ENCODE measurements at places on chromosomes 5 and 9. TPM values are rescaled to one million over a fixed set of nuclear protein-coding genes. Genes with fewer than 3 reads are reported as not detected.
A peak's percentile ranks its signal among the peaks of the same experiment; 100 is the strongest.

The SPINK6 gene
- not detected for total RNA-seq

DNA sequence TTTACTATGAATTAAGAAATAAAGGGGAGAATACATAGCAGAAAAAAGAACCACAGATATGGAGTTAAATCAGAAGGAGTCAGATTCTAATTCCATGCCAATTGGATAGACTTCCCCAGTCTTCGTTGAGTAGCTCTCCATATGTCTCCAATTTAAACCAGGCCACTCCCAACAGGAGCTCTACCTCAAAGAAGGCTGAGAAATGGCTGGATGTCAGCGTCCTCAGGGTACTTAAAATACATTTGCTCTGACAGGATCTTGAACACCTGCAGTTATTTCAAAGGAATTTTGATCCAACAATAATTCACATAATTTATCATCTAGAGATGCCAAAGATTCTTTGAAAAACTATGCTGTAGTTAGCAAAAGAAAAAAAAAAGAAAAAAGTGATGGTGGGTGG is 133.9 kb upstream of the FBN2 start:
- H3K36me3 ChIP-seq: no peaks in the 10 kb centered on the region
- H3K27me3 ChIP-seq: peaks cover 9% of the 10 kb centered on the region
- no peak overlapping the region for H3K27ac ChIP-seq
- no peak overlapping the region for H3K4me3 ChIP-seq
- H3K4me1 ChIP-seq: no peaks in the 10 kb centered on the region

DNA sequence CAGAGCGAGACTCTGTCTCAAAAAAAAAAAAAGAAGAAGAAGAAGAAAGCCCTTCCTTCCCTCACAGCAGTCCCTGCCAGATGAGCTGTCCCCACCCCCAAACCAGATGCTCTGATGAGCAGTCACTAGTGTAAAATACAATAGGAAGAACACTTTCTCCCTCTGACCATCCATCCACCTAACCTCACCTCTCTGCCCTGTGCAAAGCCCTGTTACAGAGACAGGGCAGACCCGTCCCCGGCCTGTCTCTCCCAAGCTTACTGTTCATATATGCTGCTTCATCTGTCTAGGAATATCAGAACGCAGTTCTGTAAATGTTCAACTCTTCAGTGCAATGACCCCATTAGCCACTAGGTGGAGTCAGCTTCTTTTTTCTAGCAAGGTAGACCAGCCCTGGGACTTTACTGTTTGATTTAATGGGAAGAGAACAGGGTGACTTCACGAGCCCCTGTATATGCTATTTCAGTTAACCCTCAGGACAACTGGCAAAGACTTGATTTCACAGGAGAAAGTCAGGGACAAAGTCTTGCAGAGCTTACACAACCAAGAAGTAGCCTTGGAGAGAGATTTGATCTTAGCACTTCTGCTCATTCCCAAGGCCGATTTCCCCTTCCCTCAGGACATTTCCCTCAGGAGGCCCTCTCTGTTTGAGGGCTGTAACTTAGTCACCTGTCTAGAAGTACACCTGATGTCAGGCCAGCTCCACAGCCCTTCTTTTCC is 14.9 kb upstream of the FGFR4 start:
- H3K27ac ChIP-seq: no peak overlapping the region
- H3K4me3 ChIP-seq: no peak overlapping the region
- H3K27me3 ChIP-seq: no peaks in the 10 kb centered on the region
- peaks cover 11% of the 10 kb centered on the region for H3K36me3 ChIP-seq

The SPATA6L gene
- total RNA-seq: 0.30 TPM

DNA sequence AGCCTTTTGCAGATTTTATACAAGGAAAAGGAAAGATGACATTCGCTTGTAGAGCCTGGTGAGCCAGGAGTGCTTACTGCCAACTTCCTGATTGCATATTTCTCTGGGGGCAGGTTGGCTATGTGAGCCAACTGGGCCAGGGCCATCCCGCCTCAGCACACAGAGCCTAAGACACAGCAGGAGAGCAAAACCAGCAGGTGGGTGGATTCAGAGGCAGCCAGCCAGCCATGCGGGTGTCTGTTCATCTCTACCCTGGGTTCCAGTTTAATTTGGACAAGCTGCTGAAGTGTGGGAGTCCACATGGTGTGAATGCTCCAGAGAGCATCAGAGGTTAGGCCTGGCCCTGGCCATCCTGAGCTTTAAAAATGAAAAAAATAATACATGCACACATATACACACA is 291.4 kb downstream of the ARHGEF28 start:
- H3K36me3 ChIP-seq: no peaks in the 10 kb centered on the region
- no peaks in the 10 kb centered on the region for H3K27me3 ChIP-seq
- no peak for DNase-seq
- no peaks in the 10 kb centered on the region for H3K4me1 ChIP-seq
- H3K27ac ChIP-seq: no peak overlapping the region
- H3K4me3 ChIP-seq: no peak overlapping the region

GRCh38 chr9:110033869-110034268 is 174.1 kb downstream of the C9orf152 start:
- H3K36me3 ChIP-seq: no peaks in the 10 kb centered on the region
- H3K27ac ChIP-seq: no peak overlapping the region
- no peak overlapping the region for H3K4me3 ChIP-seq
- H3K4me1 ChIP-seq: peaks cover 21% of the 10 kb centered on the region

DNA sequence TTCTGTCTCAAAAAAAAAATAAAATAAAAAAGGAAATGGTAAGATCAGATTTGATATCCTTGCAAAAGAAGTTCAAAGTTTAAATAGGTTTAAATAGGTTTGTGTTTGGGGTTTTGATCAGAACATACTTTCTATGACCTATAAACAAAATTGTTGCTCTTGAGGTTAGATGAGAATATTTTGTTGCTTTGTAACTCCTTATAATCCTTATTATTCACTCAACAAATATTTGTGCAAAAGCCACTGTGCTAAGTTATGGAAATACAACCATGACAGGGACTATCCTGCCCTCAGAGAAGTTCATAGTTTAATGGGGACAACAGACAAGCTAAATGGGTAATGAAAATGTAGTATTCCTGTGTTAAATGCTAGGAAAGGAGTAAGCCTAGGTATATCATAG is 71.5 kb downstream of the INVS start:
- H3K27ac ChIP-seq: no peak overlapping the region
- H3K27me3 ChIP-seq: no peaks in the 10 kb centered on the region
- H3K4me1 ChIP-seq: no peaks in the 10 kb centered on the region
- H3K4me3 ChIP-seq: no peak overlapping the region

DNA sequence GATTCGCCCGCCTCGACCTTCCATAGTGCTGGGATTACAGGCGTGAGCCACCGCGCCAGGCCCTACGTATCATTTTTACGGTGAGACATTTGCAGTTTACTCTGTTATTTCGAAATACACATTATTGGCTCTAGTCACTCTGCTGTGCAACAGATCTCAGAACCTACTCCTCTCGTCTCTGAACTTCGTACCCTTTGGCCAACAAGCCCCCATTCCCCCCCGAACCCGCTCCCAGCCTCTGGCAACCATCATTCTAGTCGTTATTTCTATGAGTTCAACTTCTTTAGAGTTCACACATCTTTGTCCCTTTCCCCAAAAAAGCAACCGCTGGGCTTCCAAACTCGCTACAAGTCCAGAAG is 735 bp downstream of the PTGR1 start:
- peak overlapping the region; percentile 75 for H3K4me3 ChIP-seq
- H3K27ac ChIP-seq: peak overlapping the region; percentile 33
- H3K27me3 ChIP-seq: peaks cover 23% of the 10 kb centered on the region

DNA sequence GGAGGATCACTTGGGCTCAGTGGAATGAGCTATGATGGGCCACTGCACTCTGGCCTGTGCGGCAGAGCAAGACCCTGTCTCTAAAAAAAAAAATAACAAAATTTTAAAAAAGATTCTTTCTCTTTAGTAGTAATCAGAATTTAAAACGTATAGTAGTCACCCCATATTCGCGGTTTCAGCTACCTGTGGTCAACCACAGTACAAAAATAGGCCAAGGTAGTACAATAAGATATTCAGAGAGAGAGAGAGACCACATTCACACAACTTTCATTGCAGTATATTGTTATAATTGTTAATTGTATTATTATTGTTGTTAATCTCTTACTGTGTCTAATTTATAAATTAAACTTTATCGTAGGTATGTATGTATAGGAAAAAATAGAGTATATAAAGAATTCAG is 18.7 kb downstream of the INIP start:
- H3K4me1 ChIP-seq: peaks cover 23% of the 10 kb centered on the region
- H3K4me3 ChIP-seq: no peak overlapping the region
- no peak overlapping the region for H3K27ac ChIP-seq
- H3K27me3 ChIP-seq: no peaks in the 10 kb centered on the region
- peak; percentile 23 for DNase-seq

GRCh38 chr5:1010181-1010510 is 1.5 kb downstream of the NKD2 start:
- peaks cover 6% of the 10 kb centered on the region for H3K4me1 ChIP-seq
- H3K27ac ChIP-seq: no peak overlapping the region
- no peak for DNase-seq
- no peaks in the 10 kb centered on the region for H3K36me3 ChIP-seq

The OCLN gene
- 0.57 TPM for total RNA-seq

The TLE1 gene
- total RNA-seq: 0.23 TPM

The IFNB1 gene
- 1.4 TPM for total RNA-seq

- H3K4me3 ChIP-seq: no peak overlapping the region
- H3K36me3 ChIP-seq: no peaks in the 10 kb centered on the region
- H3K4me1 ChIP-seq: no peaks in the 10 kb centered on the region
- DNase-seq: no peak
Observed at GRCh38 chr9:99445371-99445891, 223.3 kb downstream of the SEC61B start.

The CDX1 gene
- not detected for total RNA-seq

GRCh38 chr9:90449213-90449925 is 193.3 kb downstream of the DIRAS2 start:
- no peak overlapping the region for H3K27ac ChIP-seq
- H3K4me3 ChIP-seq: no peak overlapping the region
- peaks cover 11% of the 10 kb centered on the region for H3K27me3 ChIP-seq
- H3K36me3 ChIP-seq: no peaks in the 10 kb centered on the region
- DNase-seq: no peak

DNA sequence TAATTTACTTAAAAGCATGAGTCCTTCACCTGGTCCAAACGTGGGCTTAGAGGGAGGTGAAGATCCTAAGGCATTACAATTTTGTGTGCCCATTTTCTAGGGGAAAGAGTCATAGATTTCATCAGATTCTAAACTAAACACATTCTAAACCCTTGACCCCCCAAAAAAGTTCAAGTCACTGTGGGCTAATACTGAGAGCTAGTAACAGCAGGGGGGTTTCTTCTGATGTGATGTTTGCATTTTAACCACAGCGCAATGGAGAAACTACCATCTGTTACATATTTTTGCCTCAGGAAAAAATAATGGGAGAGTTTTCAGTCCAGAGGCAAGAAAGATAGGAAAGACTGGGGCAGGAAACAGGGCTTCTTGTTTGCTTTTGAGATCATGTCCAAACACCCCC is 110.8 kb upstream of the SLC1A3 start:
- no peak for DNase-seq
- no peaks in the 10 kb centered on the region for H3K36me3 ChIP-seq
- H3K4me1 ChIP-seq: no peaks in the 10 kb centered on the region
- no peak overlapping the region for H3K4me3 ChIP-seq

The PDE6A gene
- not detected for total RNA-seq

DNA sequence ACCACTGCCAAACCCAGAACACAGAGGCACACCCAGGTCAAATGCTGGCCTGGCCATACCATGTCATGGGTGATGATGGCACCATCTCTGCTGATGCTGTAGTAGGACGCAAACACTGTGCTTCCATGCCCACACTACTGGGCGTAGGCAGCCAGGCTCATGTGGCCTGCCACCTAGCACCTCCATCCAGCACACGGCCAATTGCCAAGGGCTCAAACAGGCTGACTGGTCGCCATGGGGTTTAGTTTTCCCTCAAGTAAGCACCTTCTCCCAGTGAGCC is 39.4 kb downstream of the BICD2 start:
- no peaks in the 10 kb centered on the region for H3K4me1 ChIP-seq
- H3K27ac ChIP-seq: no peak overlapping the region
- no peaks in the 10 kb centered on the region for H3K27me3 ChIP-seq
- H3K4me3 ChIP-seq: no peak overlapping the region
- peaks cover 9% of the 10 kb centered on the region for H3K36me3 ChIP-seq

The SLC27A6 gene
- not detected for total RNA-seq

DNA sequence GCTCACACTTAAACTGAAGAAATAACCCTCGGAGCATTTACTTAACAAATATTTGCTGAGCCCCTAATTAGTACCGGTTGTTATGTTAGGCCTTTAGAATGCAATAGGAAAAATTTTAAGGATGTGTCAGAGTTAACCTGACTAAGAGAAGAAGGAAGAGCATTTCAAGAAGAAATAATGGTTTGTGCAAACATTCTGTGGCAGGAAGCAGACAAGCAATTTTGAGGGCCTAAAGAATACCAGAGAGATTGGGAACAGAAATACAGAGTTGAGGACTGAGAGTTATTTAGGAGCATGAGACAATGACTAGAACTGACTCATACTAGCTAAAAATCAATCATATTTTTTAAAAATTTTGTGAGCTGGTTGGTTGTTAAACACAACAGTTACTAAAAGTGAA is 218.8 kb downstream of the PRR16 start:
- DNase-seq: no peak
- no peak overlapping the region for H3K27ac ChIP-seq
- H3K4me3 ChIP-seq: no peak overlapping the region
- H3K4me1 ChIP-seq: no peaks in the 10 kb centered on the region
- H3K36me3 ChIP-seq: no peaks in the 10 kb centered on the region

The MACIR gene
- total RNA-seq: 9.4 TPM

DNA sequence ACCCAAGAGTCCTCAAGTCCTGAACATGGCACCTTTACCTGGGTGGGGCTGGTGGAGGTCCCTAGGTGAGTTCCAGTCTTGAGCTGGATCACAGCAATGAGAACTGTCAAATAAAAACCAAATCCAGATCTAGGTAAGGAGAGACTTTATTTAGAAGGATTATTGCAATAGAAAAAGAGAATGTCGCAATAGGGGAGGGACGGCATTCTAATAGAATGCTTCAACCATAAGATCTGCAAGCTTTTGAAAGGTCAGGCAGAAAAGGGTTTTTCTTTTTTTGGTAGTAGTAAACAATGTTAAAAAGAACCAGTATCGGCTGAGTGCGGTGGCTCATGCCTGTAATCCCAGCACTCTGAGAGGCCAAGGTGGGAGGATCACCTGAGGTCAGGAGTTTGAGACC is 5.2 kb upstream of the GCNT1 start:
- no peaks in the 10 kb centered on the region for H3K27me3 ChIP-seq
- H3K4me1 ChIP-seq: peaks cover 17% of the 10 kb centered on the region
- H3K36me3 ChIP-seq: peaks cover 3% of the 10 kb centered on the region
- no peak overlapping the region for H3K4me3 ChIP-seq
- no peak for DNase-seq
